ENCODE measurements at places on chromosomes 12 and 14.

DNA sequence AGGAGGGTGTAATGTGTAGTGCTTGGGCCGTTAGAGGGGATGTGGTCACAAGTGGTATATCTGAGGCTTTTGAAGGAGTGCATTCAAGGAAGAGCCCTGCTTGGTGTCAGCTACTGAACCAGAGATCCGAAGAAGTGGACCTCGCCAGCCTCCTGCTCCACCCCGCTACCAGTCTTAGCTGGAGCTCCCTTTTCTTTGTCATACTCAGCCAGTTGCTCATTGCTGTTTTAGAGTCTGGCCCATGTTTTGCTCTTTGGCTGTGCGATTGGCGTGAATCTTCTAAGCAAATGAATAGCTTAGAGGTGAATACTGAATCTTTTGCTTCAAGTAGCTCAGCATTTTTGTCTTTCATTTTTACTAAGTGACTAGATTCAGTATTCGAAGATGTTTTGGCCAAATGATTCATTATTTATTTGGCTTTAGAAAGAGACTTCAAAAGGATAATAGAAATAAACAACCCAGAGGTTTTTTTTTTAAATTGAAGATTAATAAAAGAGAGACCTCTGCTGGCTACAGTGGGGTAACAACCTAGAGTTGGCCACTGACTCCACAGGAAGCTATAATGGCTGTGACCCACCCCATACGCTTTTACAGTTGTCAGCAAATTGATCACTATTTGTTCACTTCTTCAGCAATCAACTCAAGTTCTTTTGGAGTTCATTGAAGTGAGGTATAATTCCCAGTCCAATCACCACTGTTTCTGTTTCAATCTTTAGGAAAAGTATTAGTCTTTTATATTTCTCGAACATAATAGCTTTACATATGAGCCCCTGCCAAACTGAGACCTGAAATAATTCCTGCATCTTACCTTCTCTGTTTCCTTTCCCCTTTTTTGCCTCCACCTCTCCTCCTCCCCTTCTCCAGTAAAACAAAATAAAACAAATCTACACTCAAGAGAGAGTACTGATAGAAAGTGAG, 19.9 kb downstream of the CDKN1B start:
- no peak for DNase-seq

DNA sequence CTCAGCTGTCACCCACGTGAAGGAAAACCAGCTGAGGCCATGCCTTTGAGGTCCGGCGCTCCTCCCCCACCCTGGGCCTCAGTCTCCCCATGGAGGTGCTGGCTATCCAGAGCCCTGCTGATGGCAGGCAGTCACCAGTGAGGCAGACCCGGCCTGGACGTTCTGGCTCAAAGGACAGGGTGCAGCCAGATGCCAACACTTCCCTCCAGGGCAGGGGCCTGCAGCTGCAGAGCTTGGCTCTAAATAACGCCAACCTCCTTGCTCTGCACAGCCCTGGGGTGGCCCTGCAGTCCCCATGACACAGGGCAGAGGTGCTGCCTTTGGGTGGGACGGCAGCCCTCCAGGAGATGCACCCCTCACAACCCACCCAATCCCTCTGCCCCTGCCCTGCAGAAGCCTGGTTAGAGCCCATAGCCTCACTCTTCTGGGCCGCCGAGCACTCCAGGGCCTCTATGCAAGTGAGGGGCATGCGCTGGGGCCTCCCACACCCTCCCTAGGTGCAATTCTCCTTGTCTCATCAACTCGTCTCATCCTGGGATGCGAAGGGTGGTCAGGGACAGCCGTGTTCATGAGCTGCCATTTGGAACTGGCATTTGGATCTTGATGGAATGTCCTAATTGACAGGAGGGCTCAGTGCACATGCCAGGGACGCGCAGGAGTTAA, 30.4 kb downstream of the CCDC85C start:
- no peak for DNase-seq

- no peak for DNase-seq
Observed at GRCh38 chr14:37343307-37344094, 145.8 kb downstream of the MIPOL1 start.

DNA sequence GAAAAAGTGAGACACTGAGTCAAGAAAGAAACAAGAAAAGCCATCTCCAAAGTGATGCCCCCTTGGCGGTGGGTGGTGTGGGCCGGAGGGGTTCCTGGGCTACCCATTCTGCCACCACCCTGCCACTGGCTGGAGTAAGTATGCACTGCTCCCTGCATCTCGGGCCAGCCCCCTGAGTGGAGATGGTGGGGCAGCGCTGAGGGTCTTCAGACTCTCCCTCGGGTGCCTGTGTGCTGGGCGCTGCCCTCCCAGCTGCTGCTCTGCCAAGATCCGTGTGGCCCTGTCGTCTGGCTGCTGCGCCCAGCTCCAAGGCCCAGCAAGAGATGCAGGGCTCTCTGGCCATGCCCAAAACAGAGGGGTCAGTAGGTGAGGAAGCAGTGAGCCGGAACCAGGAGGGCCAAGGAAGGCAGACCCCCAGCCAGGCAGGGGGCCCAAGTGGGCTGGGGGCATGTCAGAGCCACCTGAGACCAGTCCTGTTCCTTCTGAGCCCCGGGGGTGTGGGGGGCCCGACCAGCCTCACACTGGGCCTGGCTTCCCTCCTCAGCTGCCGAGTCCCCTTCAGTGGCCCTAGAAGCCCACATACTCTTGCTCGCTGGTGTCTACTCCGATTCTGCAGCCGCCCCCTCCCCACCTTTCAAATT, 5.2 kb downstream of the GPR132 start:
- DNase-seq = no peak

DNA sequence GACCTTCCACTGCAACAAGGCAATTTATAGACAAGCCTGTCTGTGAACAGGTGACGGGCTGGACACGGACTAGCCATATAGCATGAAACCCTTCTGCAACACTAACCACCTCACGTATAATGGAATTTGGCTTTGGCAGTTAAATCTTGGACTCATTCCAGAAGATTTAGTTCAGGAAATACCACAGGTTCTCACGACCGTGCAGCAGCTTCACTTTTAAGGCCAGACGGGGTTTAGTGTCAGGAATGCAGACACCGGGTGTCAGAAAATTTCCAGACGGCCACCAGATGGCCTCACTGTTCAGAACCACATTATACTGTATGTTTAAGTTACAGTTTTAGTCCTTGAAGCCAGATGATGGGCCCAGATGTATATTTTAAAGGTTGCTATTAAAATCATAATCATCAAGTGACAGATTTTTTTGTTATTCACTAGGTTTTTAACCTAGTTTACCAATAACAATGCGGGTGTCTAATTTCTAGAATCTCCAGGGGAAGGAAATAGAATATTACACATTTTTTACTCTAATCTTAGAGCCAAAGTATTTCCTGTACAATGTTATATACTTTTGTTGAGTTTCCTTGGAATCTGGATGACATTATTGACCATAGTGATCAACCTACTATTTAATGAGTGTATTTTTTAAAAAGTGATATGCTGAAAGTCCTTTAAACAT, 90.5 kb upstream of the TMPO start:
- no peak for DNase-seq

GRCh38 chr12:19842116-19842515, 402.8 kb downstream of the AEBP2 start:
- DNase-seq = no peak

DNA sequence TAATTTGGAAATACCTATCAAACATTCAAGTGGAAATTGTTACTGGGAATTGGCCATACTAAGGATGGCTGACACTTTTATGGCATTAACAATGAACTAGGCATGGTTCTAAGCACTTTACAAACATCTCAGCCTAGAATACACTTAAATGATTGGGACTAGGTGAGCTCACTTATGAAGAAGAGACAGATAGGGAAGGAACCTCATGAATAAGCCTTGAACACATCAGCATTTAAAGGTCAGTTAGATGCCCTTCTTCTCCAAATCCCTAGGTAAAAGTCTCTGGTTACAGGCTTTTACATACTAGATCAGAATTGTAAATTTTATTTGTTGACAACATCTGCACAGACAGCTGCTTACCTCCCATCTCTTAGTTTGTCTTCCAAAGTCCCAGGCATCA, 488.6 kb downstream of the RMST start:
- DNase-seq = no peak

- peak; percentile 75 for DNase-seq
Observed at GRCh38 chr12:91382081-91382543, 199.5 kb upstream of the DCN start.

DNA sequence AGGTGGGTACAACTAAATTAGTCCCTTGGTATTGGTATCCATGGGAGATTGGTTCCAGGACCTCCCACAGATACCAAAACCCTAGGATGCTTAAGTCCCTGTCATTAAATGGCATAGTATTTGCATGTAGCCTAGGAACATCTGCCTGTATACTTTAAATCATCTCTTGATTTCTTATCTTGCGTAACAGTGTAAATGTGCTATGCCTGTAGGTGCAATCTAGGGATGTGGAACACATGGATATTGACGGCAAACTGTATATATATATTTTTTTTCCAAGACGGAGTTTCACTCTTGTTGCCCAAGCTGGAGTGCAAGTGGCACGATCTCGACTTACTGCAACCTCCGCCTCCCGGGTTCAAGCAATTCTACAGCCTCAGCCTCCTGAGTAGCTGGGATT, 1.5 kb downstream of the KNTC1 start:
- no peak for DNase-seq

- no peak for DNase-seq
Observed at GRCh38 chr12:20963762-20964161, 153.3 kb downstream of the SLCO1B3 start.

GRCh38 chr14:79333198-79333546, 878.1 kb downstream of the DIO2 start:
- no peak for DNase-seq

DNA sequence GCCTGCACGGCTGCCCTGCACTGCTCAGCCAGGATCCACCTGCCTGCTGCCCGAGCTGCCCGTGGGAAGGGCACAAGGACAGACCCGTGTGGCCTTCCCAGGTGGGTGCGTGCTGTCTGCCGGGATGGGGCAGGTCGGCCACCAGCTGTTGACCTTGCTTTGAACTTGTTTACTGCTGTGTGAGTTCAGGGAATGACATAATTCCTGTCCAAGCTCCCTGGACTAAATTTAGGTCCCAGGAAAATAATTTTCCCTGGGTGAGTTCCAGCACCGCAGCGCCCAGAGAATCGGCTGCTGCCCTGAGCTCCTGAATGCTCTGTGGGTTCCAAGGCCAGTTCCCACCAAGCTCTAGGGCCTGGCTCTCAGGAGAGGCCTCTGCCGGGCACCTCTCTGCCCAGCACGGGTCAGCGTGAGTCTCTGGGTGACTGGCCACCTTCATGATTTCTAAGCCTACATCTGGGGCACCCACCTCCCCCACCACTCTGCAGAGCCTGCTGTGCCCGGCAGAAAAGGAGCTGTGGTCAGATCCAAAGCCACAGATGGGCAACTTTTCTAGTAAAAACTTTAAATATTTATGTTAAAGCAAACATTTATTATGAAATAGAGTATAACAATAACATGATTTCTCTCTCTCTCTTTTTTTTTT, 27.2 kb upstream of the MLXIP start:
- DNase-seq = no peak

DNA sequence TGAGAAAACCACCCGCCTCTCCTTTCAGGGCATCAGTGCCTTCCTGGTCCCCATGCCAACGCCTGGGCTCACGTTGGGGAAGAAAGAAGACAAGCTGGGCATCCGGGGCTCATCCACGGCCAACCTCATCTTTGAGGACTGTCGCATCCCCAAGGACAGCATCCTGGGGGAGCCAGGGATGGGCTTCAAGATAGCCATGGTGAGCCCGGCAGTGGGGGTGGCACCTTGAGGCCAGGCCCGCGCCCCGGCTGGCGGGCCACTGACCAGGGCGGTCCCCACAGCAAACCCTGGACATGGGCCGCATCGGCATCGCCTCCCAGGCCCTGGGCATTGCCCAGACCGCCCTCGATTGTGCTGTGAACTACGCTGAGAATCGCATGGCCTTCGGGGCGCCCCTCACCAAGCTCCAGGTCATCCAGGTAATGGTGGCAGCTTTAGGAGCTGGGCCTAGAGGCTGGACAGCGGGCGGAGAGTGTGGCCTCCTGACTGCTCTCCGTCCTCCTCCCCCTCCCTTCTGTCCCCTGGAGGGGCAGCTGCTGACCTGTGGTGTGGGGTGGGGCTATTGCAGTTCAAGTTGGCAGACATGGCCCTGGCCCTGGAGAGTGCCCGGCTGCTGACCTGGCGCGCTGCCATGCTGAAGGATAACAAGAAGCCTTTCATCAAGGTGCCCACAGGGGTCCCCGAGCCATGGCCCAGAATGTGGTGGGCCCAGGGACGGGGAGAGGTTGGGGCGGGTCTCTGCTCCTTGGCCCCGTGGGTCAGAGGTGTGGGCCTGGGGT, 12.8 kb downstream of the ACADS start:
- no peak for DNase-seq

GRCh38 chr12:106984588-106985137, 2.3 kb downstream of the MTERF2 start:
- DNase-seq = no peak

- DNase-seq = no peak
Observed at GRCh38 chr12:22374508-22374907, 40.0 kb upstream of the ST8SIA1 start.

- no peak for DNase-seq
Observed at GRCh38 chr14:59160506-59160905, 28.0 kb upstream of the DAAM1 start.

- no peak for DNase-seq
Observed at GRCh38 chr14:70770490-70770889, 38.8 kb downstream of the MAP3K9 start.

- DNase-seq = no peak
Observed at GRCh38 chr12:124499190-124499753, 68.1 kb downstream of the NCOR2 start.

GRCh38 chr14:63524537-63525155, 18.5 kb downstream of the PPP2R5E start:
- no peak for DNase-seq

DNA sequence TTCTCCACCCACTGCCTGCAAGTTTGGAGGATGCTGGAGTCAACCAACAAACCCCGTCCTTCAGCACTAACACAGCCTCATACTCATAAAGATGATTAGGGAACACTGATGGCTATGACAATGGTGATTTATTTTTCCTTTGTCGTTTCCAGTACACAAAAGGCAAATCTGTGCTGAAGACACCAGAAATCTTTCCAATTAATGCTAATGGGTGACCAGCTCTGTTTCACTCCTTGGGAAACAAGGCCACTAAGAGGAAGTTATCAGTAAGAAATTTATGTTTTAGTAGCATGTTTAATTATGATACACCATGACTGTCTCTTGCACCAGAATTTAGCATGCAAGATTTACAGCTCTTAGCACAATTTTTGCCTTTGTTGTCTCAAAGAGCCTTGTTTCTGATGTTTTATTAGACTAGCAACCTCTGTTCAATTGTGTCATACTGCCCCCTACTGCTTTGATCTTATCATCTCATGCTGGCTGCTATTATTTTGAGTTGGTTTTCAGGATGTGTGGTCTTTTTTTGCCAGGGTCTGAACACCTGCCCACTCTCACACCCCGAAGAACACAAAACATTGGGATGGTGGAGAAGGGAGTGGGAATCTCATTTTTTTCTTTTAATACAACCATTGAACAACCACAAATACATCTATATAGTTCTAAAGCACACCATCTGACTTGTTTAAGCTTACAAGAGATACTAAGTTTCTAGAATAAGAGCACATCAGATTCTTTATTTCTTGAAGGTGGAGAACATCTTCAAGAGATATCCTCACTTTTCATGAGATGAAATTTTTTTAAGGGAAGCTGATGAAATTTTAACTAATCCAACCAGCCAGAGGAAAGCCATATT, 160.9 kb downstream of the SPTSSA start:
- no peak for DNase-seq

GRCh38 chr14:23883684-23884540, 69.7 kb upstream of the DHRS4 start:
- no peak for DNase-seq
